Uterus (tissue), 4 donors: ENCODE measurements at places on chromosomes 6 and 20. TPM values are rescaled to one million over a fixed set of nuclear protein-coding genes. Genes with fewer than 3 reads are reported as not detected.

PRSS35 gene
- 0.26 TPM for total RNA-seq

FAXC gene
- 11.3 TPM for total RNA-seq

BTNL2 gene
- total RNA-seq, result not detected

PRDM13 gene
- total RNA-seq, result not detected

LY6G6C gene
- total RNA-seq, result not detected

KHDRBS2 gene
- not detected for total RNA-seq

CST4 gene
- total RNA-seq, result not detected

MLIP gene
- not detected for total RNA-seq

KHDC1L gene
- not detected for total RNA-seq

C6orf132 gene
- 1.0 TPM for total RNA-seq

TREML1 gene
- not detected for total RNA-seq

OR2H1 gene
- not detected for total RNA-seq

- no peak overlapping the region for H3K4me3 ChIP-seq
- no peaks in the 10 kb centered on the region for H3K27me3 ChIP-seq
- no peaks in the 10 kb centered on the region for H3K4me1 ChIP-seq
- no peak for DNase-seq
- H3K36me3 ChIP-seq, result no peaks in the 10 kb centered on the region
- no peak overlapping the region for H3K27ac ChIP-seq
Measured at GRCh38 chr6:19755181-19755580, 82.0 kb upstream of the ID4 start.

- no peaks in the 10 kb centered on the region for H3K36me3 ChIP-seq
- H3K27me3 ChIP-seq, result no peaks in the 10 kb centered on the region
- no peak overlapping the region for H3K27ac ChIP-seq
- DNase-seq, result no peak
- H3K4me3 ChIP-seq, result no peak overlapping the region
Measured at GRCh38 chr20:11331096-11331495, 586.6 kb upstream of the BTBD3 start.

DNA sequence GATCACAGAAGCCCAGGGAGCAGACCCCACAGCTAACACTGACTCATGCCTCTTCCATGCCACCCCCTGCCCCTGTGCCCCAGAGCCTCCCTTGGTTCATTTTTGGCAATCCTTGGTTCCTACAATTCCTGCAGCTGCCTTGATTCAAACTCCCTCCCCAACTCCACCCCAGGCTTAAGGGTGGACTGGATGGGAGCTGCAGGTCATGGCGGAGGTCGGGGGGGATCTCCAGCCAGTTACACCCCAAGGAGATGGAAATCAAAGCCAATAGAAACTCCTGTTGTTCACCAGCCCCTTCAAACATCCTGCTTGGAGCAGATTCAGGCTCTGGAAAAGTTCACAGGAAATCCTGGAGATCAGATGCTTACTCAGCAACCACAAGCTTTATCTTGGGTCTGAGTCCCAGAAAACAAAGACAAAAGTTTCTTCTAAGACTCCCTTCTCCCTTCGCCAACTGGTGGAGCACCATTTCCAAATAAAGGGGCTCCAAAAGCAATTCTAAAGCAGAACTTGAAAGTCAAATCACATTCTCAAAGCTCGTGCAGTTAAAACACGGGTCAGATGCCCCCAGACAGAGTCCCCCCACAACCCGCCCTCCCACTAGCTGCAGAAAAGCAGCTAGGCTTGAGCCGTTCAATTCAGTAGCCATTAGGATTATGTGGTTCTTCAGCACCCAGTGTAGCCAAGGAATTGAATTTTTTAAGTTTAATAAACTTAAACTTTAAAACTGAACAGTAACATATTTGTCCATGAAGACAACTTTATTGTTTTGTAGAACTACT lies 149.5 kb downstream of the ANKRD60 start:
- no peaks in the 10 kb centered on the region for H3K36me3 ChIP-seq
- H3K4me1 ChIP-seq, result no peaks in the 10 kb centered on the region
- H3K4me3 ChIP-seq, result no peak overlapping the region

DNA sequence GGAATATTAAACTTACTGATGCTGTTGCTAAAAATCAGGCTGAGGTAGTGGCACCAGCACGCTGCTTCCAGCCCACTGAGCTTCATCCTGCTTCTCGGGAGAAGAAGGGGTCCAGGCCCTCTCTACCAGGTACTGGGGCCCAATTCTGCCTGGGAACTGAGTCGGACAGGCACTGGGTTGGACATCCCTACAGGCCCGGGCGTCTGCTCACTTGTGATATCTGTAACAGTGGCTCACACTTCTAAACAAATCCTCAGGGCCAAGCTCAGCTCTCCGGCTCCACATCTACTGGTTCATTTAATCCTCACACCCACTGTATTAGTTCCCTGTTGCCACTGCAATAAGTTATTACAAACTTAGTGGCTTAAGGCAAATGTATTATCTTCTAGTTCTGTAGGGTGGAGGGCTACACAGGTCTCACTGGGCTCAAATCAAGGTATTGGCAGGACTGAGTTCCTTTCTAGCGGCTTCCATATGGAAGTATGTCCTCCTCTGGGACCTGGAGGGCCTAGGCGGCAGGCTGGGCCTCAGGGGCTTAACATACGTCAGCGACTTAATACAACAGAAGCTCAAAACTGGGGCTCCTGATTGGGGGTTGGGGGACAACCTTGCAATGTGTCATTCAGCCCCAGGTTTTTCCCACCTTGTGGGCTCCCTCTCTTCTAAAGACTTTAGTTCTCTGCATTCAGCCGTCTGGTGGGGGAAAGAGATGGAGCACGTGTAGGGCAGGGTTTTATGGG lies 1.6 kb upstream of the KCNK15 start:
- no peaks in the 10 kb centered on the region for H3K27me3 ChIP-seq
- H3K4me3 ChIP-seq, result no peak overlapping the region
- no peak for DNase-seq
- no peaks in the 10 kb centered on the region for H3K4me1 ChIP-seq

DNA sequence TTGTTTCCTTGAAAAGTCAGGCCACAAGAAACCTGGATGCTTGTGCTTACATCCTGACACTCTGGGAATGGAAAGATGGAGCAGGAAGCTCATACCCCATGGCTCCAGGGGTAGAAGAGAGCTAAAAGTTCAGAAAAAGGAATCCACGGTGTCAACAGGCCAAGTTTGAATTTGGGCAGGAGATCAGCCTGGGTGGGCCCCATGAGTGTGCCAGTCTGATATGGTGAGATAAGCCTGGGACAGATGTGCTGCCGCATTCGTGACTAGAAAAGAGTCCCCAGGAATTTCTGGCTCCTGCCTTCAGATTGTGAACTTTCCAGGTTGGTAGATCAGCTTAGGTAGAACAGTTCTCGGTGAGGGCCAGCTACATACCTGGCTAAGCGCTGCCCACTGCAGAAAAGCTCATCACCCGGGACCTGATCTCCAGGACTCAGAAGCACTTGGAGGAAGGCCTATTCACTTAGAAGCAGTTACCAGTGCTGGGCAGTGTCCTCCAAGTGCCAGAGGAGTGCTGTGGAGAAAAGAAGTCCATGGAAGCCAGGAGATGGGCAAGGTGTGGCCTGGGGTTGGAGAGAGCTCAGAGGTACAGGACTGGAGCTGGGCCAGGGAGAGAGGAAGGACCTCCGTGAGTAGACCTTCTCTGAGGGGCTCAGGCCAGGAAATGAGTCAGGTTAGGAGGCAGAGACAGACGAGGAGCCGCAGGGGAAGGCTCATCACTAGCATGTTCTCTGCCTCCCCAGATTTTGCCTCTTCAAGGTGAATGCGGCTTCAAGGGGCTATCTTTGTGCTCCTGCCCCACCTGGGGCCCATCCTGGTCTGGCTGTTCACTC lies at the start of gene TSPO2:
TSPO2 (plus strand) TSS at position 242 of the 830 bp plus-strand sequence; CDS start at position 761, 519 bp downstream.
- H3K4me1 ChIP-seq, result no peaks in the 10 kb centered on the region
- no peak for DNase-seq
- no peaks in the 10 kb centered on the region for H3K36me3 ChIP-seq

GRCh38 chr20:64055893-64056638 lies 6.6 kb upstream of the SOX18 start:
- H3K4me3 ChIP-seq, result no peak overlapping the region
- peak; percentile 66 for DNase-seq
- H3K27me3 ChIP-seq, result no peaks in the 10 kb centered on the region
- H3K4me1 ChIP-seq, result no peaks in the 10 kb centered on the region

- H3K4me3 ChIP-seq, result no peak overlapping the region
- DNase-seq, result no peak
- H3K27ac ChIP-seq, result no peak overlapping the region
- H3K27me3 ChIP-seq, result no peaks in the 10 kb centered on the region
Measured at GRCh38 chr6:139271056-139271455, 20.7 kb downstream of the TXLNB start.

DNA sequence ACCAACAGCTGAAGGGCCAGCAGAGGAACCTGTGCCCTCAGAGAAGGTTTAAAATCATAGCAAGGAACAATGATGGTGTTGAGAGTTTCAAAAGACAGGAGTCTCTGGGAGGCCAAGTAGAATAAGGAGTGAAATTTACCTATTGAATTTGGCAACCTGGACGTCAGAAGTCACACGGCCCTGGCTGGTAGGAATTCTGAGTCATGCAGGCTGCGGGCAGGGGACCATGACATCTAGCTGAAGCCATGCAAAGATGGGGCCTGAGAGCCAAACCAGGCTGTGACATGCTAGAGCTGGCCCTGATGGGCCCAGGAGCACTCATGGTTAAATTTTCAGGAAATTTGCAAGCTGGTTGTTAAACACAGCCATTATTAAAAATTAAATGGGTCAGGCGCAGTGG lies 64.0 kb upstream of the SNX9 start:
- H3K36me3 ChIP-seq, result no peaks in the 10 kb centered on the region
- DNase-seq, result no peak
- peak overlapping the region; percentile 88 for H3K27ac ChIP-seq
- no peak overlapping the region for H3K4me3 ChIP-seq

GRCh38 chr20:31604567-31605030 lies 490 bp upstream of the ID1 start:
- H3K4me1 ChIP-seq, result no peaks in the 10 kb centered on the region
- DNase-seq, result no peak
- H3K27ac ChIP-seq, result peak overlapping the region; percentile 80

- peaks cover 6% of the 10 kb centered on the region for H3K4me1 ChIP-seq
- no peak for DNase-seq
- H3K27me3 ChIP-seq, result peaks cover 5% of the 10 kb centered on the region
- H3K36me3 ChIP-seq, result no peaks in the 10 kb centered on the region
- H3K4me3 ChIP-seq, result no peak overlapping the region
Measured at GRCh38 chr6:136547336-136547735, 2.9 kb downstream of the MAP7 start.

GRCh38 chr6:38396209-38396608 lies 243.5 kb downstream of the BTBD9 start:
- H3K27me3 ChIP-seq, result no peaks in the 10 kb centered on the region
- DNase-seq, result no peak
- no peak overlapping the region for H3K27ac ChIP-seq

DNA sequence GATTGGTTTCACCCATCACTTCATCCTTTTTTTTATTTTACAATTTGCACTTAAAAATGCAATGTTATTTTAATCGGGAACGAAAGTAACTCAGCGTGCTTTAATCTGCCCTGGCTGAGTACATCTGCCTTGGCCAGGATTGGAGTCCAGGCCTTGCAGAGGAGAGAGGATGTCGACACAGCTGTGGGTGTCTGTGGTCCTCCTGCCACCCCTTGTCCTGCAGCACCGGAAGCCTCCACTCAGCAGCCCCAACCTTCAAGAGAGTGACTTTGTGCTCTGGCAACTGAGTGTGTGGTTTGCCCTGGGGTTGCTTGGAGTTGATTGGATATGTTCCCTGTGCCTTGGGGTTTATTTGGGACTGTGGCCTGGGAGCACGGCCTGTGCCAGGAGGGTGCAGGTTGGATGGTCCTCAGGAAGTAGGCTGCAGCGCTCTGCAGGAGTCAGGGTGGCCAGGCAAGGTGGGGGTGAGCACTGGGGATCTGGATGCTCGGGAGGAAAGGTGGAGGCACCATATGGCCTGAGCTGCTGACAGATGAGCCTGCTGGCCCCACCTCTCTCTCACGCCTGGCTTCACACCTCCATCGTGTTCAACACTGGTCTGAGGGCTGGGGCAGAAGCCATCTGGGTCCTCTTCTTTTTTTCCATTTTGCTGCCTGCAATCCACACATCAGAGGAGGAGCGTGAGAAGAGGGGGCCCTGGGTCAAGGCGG lies 4.3 kb downstream of the MYT1 start:
- no peaks in the 10 kb centered on the region for H3K36me3 ChIP-seq
- no peak overlapping the region for H3K4me3 ChIP-seq
- no peak for DNase-seq
- H3K27me3 ChIP-seq, result peaks cover 9% of the 10 kb centered on the region
- H3K4me1 ChIP-seq, result no peaks in the 10 kb centered on the region

GRCh38 chr20:25044261-25044560 lies 13.7 kb downstream of the ACSS1 start:
- no peaks in the 10 kb centered on the region for H3K36me3 ChIP-seq
- H3K4me3 ChIP-seq, result no peak overlapping the region
- H3K4me1 ChIP-seq, result peaks cover 15% of the 10 kb centered on the region

- no peaks in the 10 kb centered on the region for H3K27me3 ChIP-seq
- H3K4me3 ChIP-seq, result no peak overlapping the region
- no peaks in the 10 kb centered on the region for H3K4me1 ChIP-seq
- no peak overlapping the region for H3K27ac ChIP-seq
- no peak for DNase-seq
- H3K36me3 ChIP-seq, result no peaks in the 10 kb centered on the region
Measured at GRCh38 chr6:30331981-30332380, 5.3 kb downstream of the TRIM39 start.

- H3K27me3 ChIP-seq, result no peaks in the 10 kb centered on the region
- no peak for DNase-seq
- no peaks in the 10 kb centered on the region for H3K36me3 ChIP-seq
- H3K4me3 ChIP-seq, result no peak overlapping the region
Measured at GRCh38 chr20:42886801-42887200, 302.9 kb downstream of the PTPRT start.

GRCh38 chr6:116443105-116443504 lies 18.1 kb upstream of the CALHM6 start:
- H3K4me1 ChIP-seq, result no peaks in the 10 kb centered on the region
- no peak overlapping the region for H3K4me3 ChIP-seq
- no peaks in the 10 kb centered on the region for H3K36me3 ChIP-seq

DNA sequence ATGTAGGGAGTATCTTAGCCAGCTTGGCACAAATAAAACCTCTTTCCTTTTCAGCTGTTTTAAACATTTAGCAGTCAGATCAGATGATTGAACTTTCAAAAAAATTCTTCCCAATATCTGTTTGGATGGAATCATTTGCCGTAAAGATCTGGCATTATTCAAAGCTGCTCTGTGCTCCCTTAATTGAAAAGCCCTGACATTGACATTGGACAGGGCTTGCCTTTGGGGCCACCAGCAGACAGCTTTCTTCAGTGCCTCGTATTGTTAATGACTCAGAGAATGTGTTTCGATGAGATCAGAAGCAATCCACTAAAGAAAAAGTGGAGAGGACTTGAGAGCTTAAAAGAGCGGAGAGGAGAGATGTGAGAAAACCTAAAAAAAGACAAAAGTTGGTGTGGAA lies 343.5 kb downstream of the NRN1 start:
- no peaks in the 10 kb centered on the region for H3K36me3 ChIP-seq
- no peaks in the 10 kb centered on the region for H3K27me3 ChIP-seq
- no peak overlapping the region for H3K27ac ChIP-seq
- no peaks in the 10 kb centered on the region for H3K4me1 ChIP-seq

DNA sequence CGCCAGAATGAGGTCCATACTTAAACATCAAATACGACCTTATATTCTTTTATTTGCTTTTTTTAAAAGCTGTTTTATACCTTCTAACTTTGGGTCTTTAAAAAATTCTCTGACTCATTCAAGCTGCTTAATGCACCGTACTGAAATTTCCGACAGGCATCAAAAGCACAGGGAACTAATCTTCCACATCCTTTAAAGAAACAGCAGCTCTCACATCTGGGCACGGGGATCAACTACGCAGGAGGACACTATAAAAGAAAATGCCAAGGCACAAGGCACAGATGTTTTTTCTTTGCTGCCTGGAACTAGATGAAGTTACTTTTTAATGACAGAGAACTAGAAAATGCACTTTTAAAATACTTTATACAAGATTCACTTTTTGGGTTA lies 112.4 kb upstream of the ARG1 start:
- H3K4me1 ChIP-seq, result no peaks in the 10 kb centered on the region
- no peaks in the 10 kb centered on the region for H3K27me3 ChIP-seq
- no peak overlapping the region for H3K4me3 ChIP-seq
- DNase-seq, result no peak
- no peaks in the 10 kb centered on the region for H3K36me3 ChIP-seq
